ENCODE measurements at places on chromosomes 4 and X.

DNA sequence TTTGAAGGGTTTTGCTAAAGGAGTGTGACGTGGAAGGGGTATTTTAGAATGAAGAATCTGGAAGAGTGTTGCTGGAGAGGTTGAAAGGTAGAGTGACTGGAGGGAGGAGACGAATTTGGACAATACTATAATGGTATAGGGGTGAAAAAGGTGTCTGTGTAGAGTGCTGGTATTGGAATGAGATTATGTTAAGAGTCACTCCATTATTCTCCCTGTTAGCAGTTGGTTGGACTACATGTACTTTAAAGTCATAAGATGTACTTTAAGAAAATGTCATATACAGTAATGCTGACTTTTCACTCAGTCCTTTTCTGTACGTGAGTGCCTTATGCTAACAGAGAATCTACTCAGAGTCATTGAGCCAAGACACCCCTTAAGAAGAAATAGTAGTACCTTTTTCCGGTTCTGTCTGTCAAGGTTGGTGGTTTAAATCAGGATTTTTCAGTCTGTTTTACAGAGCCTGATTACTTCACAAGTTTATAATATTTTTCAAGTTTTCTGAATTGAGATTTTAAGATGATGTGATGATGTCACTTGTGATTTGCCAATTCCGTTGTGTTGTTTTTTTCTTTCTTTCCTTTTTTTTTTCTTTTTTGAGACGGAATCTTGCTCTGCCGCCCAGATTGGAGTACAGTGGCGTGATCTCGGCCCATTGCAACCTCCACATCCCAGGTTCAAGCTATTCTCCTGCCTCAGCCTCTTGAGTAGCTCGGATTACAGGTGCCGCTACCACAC is 56.6 kb downstream of the WWC2 start:
- peaks cover 2% of the 10 kb centered on the region for H3K27me3 ChIP-seq
- DNase-seq: no peak
- no peak overlapping the region for H3K27ac ChIP-seq
- no peaks in the 10 kb centered on the region for H3K36me3 ChIP-seq
- no peaks in the 10 kb centered on the region for H3K4me1 ChIP-seq

DNA sequence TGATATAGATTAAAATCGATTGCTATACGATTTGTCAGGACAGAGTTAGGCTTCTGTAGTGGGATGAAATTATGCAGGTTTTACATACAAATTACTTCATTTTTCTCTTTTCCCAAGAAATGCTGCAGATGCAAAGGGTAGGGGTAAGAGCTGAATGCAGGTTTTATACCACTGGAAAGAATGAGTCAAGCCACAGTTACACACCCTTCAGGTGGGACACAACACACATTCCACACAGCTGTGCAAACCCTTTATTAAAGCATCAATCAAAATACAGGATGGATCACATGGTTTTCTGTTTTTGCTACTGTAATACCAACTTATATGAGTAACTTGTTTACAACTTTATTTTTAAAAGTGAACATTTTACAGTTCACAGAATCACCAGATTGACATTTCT is 39.8 kb downstream of the MFAP3L start:
- no peak for DNase-seq
- no peaks in the 10 kb centered on the region for H3K27me3 ChIP-seq
- no peak overlapping the region for H3K27ac ChIP-seq
- no peaks in the 10 kb centered on the region for H3K4me1 ChIP-seq
- H3K36me3 ChIP-seq: no peaks in the 10 kb centered on the region
- no peak overlapping the region for H3K4me3 ChIP-seq

GRCh38 chrX:20265726-20266681 is 705 bp downstream of the RPS6KA3 start:
- no peaks in the 10 kb centered on the region for H3K27me3 ChIP-seq
- H3K4me1 ChIP-seq: peaks cover 3% of the 10 kb centered on the region

- H3K27me3 ChIP-seq: no peaks in the 10 kb centered on the region
- H3K27ac ChIP-seq: no peak within 1 kb of the TSS
- peak within 1 kb of the TSS; percentile 52 for H3K4me3 ChIP-seq
- peaks cover 9% of the 10 kb centered on the region for H3K36me3 ChIP-seq
These were observed at the start of gene ARL9 for GRCh38 chr4:56505269-56506130. Gene ARL9, plus strand, starts transcription at chr4:56505791. Its CDS starts 72 bp downstream, at chr4:56505863.

GRCh38 chrX:41064018-41064417 is 21.2 kb upstream of the USP9X start:
- H3K4me3 ChIP-seq: no peak overlapping the region
- no peak for DNase-seq
- no peaks in the 10 kb centered on the region for H3K4me1 ChIP-seq

DNA sequence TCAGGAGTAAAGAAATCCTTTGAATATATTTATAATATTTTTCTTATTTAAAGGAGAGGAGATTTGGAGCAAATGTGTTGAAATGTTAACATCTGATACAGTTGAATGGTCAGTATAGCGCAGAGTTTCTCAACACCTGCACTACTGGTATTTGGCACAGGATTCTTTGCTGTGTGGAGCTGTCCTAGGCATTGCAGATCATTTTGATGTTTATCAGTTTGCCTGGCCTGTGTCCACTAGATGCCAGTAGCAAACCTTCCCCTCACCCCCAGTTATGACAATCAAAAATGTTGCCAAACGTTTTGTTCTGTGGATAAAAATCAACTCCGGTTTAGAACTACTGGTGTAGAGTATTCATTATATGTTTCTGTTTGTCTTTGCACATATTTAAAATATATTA is 765.3 kb upstream of the SLIT2 start:
- H3K27me3 ChIP-seq: no peaks in the 10 kb centered on the region
- DNase-seq: no peak
- no peaks in the 10 kb centered on the region for H3K4me1 ChIP-seq
- no peak overlapping the region for H3K4me3 ChIP-seq
- H3K36me3 ChIP-seq: no peaks in the 10 kb centered on the region
- no peak overlapping the region for H3K27ac ChIP-seq

DNA sequence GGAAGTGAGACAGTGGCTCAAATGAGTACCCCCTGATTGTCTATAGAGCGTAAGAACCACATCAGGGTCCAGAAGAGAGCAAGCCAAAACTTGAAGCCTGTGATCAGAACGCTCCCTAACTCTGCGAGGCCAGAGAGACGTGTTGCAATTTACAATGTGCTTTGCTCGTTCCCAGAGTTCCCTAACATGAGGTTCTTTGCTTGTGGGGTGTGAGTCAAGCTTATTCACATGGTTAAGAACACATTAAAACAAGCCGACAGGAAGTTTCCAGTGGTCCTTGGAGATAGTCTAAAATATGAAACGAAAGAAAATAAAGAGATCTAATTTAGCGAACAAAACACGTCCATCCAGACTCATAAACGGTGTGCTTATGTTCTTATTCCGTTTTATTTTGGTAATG is 702.3 kb downstream of the TRIML1 start:
- H3K27me3 ChIP-seq: no peaks in the 10 kb centered on the region
- no peak overlapping the region for H3K27ac ChIP-seq
- H3K4me3 ChIP-seq: no peak overlapping the region

DNA sequence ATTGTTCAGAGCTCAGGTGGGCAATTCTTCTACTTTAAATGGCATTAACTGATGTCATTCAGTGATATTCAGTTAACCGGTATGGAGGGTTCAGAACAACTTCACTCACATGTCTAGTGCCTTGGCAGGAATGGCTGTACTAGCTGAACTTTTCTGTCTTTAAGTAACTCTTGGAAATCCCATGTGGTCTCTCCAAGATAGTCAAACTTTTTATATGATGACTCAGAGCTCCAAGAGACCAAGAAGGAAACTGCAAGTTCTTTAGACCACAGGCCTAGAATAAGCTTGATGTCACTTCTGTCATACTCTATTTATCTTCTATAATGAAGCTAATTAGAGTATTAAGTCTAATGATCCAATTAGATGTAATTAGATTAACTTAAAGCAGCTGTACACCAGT is 24.9 kb downstream of the LHFPL1 start:
- H3K4me3 ChIP-seq: no peak overlapping the region
- no peaks in the 10 kb centered on the region for H3K4me1 ChIP-seq
- DNase-seq: no peak
- no peaks in the 10 kb centered on the region for H3K27me3 ChIP-seq
- no peak overlapping the region for H3K27ac ChIP-seq

- no peaks in the 10 kb centered on the region for H3K36me3 ChIP-seq
- H3K4me3 ChIP-seq: no peak overlapping the region
- H3K27ac ChIP-seq: no peak overlapping the region
- DNase-seq: no peak
- H3K27me3 ChIP-seq: no peaks in the 10 kb centered on the region
These were observed 36.1 kb downstream of the MTTP start for GRCh38 chr4:99610605-99611175.

GRCh38 chr4:106854569-106855351 is 181.4 kb downstream of the DKK2 start:
- H3K4me3 ChIP-seq: no peak overlapping the region
- no peak overlapping the region for H3K27ac ChIP-seq
- no peaks in the 10 kb centered on the region for H3K36me3 ChIP-seq
- no peaks in the 10 kb centered on the region for H3K4me1 ChIP-seq
- DNase-seq: no peak
- no peaks in the 10 kb centered on the region for H3K27me3 ChIP-seq

DNA sequence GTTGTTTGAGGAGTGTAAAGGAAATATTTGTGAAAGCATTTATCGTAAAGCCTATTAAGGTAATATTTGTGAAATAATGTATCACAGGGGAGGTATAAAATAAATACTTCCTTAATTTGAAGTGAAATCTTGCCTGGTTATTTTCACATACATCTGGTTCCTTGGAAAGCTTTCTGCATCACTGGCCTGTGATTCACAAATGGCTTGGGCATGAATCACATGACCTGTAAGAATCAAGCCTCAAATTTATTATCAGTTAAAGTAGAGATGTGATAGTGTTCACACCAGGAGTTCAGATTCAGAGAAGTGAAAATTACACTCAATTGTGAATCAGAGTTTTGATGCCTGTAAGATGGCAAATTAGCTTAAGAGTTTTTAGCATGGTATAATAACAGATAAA is 1911.4 kb downstream of the STIM2 start:
- no peak for DNase-seq
- no peaks in the 10 kb centered on the region for H3K36me3 ChIP-seq
- no peaks in the 10 kb centered on the region for H3K4me1 ChIP-seq
- no peak overlapping the region for H3K4me3 ChIP-seq
- no peaks in the 10 kb centered on the region for H3K27me3 ChIP-seq

DNA sequence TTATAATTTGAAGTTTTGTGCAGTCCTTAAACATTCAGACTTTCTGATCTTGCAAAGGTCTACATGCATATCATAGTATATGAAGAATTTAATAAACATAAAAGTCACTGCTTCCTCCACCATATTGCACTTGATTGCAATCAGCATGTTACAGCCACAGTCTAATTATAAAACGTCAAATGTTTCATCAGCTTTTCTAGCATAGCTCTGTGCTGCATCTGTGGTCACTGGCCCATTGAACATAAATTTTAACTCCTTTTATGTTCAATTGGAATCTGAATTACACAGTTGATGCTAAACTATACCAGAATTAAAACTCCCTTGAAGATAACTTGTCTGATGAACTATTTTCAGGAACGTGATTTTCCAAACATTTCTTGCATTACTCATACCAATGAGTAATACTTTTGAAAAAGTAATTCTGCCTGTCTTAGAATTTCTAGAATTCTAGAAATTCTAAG is 329.1 kb downstream of the GALNTL6 start:
- no peaks in the 10 kb centered on the region for H3K36me3 ChIP-seq
- H3K27me3 ChIP-seq: no peaks in the 10 kb centered on the region
- H3K4me3 ChIP-seq: no peak overlapping the region
- no peak for DNase-seq
- H3K4me1 ChIP-seq: no peaks in the 10 kb centered on the region
- no peak overlapping the region for H3K27ac ChIP-seq

GRCh38 chr4:124686279-124686678 is 26.3 kb downstream of the ANKRD50 start:
- no peaks in the 10 kb centered on the region for H3K4me1 ChIP-seq
- DNase-seq: no peak
- H3K4me3 ChIP-seq: no peak overlapping the region
- no peaks in the 10 kb centered on the region for H3K36me3 ChIP-seq

DNA sequence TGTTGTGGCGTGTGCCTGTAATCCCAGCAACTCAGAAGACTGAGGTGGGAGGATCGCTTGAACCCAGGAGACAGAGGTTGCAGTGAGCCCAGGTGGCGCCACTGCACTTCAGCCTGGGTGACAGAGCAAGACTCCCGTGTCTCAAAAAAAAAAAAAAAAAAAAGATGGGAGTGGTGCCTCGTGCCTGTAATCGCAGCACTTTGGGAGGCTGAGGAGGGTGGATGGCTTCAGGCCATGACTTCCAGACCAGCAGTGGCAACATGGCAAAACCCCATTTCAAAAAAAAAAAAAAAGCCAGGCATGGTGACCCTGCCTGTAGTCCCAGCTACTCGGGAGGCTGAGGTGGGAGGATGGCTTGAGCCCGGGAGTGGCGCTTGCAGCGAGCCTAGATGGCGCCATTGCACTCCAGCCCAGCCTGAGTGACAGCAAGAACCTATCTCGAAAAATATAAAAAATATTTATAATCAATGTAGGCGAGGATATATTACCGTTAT is 27.0 kb downstream of the EIF2S3 start:
- peak; percentile 26 for DNase-seq
- H3K4me3 ChIP-seq: no peak overlapping the region
- H3K36me3 ChIP-seq: peaks cover 6% of the 10 kb centered on the region
- no peak overlapping the region for H3K27ac ChIP-seq
- H3K27me3 ChIP-seq: no peaks in the 10 kb centered on the region

GRCh38 chr4:95728145-95728544 is 111.7 kb upstream of the PDHA2 start:
- no peak overlapping the region for H3K4me3 ChIP-seq
- H3K36me3 ChIP-seq: no peaks in the 10 kb centered on the region
- no peaks in the 10 kb centered on the region for H3K27me3 ChIP-seq

DNA sequence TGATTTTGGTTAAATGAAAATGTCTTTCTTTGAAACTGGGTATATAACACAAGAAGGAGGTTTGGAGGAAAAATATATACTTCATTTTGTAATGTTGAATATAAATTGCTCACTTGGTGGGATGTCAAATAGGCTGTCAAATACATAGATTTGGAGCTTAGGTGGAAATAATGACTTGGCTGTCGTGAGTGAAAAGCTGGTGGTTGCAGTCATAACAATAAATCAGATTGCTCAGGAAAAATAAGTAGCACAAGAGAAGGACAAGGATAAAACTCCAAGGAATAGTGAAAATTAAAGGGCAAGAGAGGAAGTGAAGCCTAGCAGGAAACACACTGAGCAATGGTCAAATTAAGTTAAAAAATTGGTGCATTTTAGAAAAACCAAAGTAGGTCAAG is 253.0 kb upstream of the ANKRD50 start:
- no peaks in the 10 kb centered on the region for H3K36me3 ChIP-seq
- DNase-seq: no peak
- H3K27me3 ChIP-seq: no peaks in the 10 kb centered on the region
- H3K4me3 ChIP-seq: no peak overlapping the region
- H3K4me1 ChIP-seq: no peaks in the 10 kb centered on the region

- no peak overlapping the region for H3K27ac ChIP-seq
- H3K36me3 ChIP-seq: no peaks in the 10 kb centered on the region
- no peaks in the 10 kb centered on the region for H3K27me3 ChIP-seq
- H3K4me1 ChIP-seq: peaks cover 8% of the 10 kb centered on the region
These were observed 61.7 kb upstream of the CAMK2D start for GRCh38 chr4:113823291-113823659.

GRCh38 chr4:77203380-77204197 is 46.6 kb downstream of the CCNG2 start:
- H3K4me1 ChIP-seq: no peaks in the 10 kb centered on the region
- no peaks in the 10 kb centered on the region for H3K36me3 ChIP-seq
- no peak overlapping the region for H3K4me3 ChIP-seq
- no peaks in the 10 kb centered on the region for H3K27me3 ChIP-seq

- no peak for DNase-seq
- H3K4me3 ChIP-seq: no peak overlapping the region
- H3K36me3 ChIP-seq: no peaks in the 10 kb centered on the region
- no peaks in the 10 kb centered on the region for H3K4me1 ChIP-seq
These were observed 71.8 kb downstream of the C4orf33 start for GRCh38 chr4:129167640-129168260.

- H3K27ac ChIP-seq: no peak overlapping the region
- H3K36me3 ChIP-seq: no peaks in the 10 kb centered on the region
- H3K4me3 ChIP-seq: no peak overlapping the region
- H3K27me3 ChIP-seq: no peaks in the 10 kb centered on the region
- no peaks in the 10 kb centered on the region for H3K4me1 ChIP-seq
These were observed 12.7 kb upstream of the RHOXF2B start for GRCh38 chrX:120090208-120090607.
